Skin of body (tissue), 3 donors: ENCODE measurements at places on chromosomes 7 and 10.

DNA sequence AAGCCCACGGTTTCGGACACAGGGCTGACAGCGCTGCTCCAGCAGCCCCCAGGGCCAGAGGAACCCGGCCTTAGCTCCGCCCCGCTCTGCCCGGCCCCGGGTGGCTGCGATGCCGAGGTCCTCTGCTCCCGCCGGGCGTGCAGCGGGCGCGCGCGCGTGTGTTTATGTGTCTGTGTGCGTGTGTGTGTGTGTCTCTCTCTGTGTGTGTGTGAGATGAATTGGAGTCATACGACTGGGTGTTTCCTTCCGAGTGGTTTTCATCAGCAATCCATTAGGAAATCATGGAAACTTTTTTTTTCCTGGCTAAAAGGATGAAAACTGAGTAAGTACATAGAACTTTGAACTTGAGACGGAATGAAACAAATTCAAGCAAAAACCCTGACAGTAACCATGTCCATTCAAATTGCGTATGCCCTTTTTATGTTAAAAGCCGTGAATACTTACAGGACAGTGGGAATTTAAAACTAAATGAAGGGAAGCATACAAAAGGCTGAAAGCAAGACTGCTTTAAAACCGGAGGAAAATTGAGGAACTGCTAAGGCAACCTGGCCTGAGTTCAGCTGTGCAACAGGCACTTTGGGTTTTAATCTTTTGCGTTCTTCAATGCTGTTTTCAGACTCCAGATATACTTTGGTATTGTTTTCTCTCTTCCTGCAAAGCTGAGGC is at the start of gene CPED1:
CPED1 (plus strand) TSS at position 121 of the 666 bp plus-strand sequence. CDS start 911 bp downstream, outside the sequence.
- peak; percentile 86 for DNase-seq

DNA sequence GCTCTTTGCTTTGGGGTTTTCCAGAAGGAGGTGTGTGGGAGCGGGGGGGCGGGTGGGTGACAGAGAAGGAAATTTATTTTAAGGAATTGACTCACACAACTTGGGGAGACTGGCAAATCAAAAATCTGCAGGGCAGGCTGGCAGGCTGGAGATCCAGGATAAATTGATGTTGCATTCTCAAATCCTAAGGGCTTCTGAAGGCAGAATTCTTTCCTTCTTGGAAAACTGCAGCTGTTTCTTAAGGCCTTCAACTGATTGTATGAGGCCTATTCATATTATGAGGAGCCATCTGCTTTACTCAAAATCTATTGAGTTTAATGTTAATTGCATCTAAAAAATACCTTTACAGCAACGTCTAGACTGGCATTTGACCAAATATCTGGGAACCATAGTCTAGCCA is 1528.8 kb upstream of the LRRTM3 start:
- no peak for DNase-seq

DNA sequence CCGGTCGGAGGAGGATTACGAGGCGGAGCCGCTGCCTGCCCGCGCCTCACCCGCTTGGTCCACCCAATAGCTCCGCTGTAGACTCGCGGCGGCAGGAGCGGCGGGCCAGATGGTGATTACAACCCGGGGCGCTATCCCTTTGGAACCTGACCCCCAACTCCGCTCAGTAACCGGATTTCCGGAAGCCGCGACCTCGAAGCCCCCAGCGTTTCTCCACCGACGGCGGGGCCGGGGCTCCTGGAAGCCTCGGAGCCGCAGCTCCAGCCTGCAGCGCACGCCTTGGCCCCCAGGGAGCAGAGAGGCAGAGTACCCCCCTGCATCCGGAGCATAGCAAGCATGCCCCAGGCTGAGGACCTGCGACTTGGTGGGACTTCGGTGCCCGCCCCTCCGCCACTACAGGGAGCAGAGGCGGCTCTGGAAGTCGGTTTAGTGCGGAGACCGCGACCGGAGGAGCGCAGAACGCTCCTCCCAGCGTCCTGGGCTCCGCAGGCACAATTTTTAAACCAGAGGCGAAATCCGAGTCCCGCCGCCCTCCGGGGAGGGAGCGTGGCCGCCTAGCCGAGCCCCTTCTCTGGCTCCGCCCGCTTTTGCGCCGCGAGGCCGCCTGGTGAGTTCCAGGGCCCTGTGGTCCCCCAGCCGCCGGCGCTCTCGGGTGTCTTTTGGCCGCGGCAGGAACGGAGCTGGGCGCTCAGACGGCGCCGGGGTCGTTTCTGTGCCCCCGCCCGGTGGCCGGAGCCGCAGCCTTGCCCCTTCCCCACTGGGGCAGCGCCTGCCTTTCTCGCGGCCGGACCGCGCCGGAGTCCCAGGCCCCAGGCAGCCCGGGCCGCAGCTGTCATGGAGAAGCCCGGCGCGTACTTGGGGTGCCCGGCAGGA is 28.2 kb upstream of the BMS1 start:
- no peak for DNase-seq

DNA sequence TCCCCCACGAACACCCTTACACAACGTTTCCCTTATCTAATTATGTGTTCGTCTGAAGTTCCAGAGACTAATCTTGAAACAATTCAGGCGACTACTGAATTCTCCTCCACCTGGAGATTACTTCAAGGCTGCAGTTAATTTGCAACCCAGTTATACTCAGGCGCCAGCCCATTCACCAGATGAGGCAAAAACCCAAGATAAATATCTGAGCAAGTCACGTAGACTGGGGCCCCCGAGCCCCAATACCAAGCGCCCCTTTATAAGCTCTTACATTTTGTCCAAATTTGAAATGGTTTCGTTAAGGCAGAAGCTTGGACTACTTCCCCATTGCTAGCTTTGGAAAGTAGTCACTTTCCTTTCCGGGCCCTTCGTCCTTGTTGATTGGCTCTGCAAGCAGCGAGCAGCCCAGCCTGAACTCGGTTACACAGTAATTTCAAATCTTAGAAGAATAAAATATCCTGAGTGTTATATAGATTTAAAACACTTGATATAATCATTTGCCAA is 1.2 kb downstream of the TPK1 start:
- DNase-seq = no peak

DNA sequence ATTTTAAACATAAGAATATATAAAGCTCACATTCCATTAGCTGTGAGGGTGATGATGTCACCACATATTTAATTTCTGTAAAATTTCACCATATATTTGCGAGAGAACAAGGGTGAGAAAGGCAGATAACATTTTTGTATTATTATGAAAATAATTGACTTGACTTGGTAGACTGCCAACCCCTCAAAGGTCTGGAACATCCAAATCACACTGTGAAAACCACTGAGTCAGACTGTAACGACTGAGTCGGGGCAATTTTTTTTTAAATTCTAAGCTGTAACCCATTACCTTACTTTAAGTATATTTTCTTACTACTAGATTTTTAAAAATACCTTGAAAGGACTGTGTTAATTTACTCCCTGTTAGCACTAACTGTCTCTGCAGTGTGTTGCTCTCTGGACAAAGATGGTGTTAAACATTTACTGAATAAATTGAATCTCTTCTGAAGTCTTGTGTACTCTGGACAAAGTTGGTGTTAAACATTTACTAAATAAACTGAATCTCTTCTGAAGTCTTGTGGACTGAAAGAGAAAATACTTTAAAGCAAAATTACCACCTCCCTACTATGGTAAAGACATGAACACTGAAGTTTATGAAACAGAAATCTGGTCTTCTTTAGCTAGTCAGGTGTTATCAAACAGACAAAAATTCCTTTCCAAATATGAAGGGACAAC is 14.1 kb downstream of the PDZD8 start:
- DNase-seq = no peak

GRCh38 chr10:98427011-98427515 is 12.1 kb upstream of the PYROXD2 start:
- no peak for DNase-seq
